EL (cell line): ENCODE measurements at places on chromosomes 5 and 9.

DNA sequence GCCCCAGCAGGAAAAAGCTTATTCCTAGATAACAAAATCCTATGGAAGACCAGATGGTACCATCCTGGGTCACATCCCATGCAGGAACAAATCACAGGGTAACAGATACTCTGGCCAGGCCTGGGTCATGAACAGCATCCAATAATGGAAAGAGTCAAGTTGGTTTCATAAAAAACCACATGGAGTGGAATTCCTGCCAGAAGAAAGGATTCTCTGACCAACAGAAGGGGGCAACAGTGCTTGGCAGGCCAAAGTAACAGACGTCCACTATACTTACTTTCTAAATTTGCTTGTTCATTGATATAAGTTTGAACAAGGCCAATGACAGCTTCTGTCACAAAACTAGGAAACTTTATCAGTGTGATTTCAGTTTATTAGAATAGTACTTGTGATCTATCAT lies 273.5 kb downstream of the ARRDC3 start:
- no peak for DNase-seq

DNA sequence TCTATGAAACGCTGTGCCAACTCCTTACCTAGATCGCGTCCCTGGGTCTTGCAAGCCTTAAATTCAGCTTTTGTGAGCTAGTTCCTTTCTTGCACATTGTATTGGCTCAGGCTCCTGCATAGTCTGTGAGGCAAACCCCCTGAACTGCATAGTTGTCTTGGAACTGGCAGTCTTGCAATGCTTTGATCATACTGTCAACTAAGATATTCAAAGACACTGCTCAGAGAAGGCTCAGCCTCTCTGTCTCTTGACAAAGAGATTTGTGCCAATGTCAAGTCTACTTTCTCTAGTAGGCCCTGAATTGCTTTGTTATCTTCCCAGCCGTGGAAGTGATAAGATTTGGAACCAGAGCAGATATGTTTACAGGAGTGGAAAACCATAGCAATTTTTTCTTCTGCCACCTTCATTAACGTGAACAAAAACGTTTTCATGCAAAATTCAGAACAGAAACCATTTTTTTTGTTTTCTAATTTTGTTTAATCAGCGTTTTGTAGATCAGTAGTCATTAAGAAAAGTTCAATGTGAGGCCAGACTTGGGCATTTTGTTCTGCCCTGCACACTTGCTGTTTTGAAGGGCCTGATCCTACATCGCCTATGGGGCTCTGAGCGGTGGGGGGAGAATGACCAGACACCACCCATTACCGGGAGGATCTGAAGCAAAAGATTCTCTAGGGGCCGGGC lies 27.6 kb upstream of the ENTREP1 start:
- DNase-seq, result no peak

DNA sequence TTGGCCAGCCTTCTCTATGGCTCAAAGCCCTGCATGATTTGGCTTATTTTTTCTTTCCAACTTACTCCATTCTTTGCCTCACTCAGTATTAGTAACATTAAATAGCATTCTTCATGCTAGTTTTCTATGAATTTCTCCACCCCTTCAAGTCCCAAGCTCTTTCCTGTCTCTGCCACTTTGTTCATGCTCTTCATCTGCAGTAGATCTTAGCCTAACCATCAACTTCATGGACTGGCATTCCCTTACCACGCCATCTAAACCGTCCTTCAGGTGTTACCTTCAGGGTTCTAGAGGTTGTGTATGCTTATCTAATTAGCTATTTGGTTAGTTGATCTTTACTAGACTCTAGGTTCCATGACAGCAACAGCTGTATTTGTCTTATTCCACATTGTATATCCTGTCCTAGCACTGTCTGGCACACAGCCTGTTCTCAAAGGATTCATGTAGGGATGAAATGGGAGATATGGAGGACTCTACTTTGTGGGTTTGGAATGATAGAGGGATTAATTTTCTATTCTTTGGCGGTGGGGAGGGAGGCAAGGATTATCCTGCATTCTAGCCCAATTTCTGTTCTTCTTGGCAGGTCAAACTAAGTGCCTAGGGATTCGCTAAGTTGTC lies 26.4 kb downstream of the TMEM167A start:
- no peak for DNase-seq

GRCh38 chr5:78483809-78484521 lies 123.5 kb downstream of the SCAMP1 start:
- DNase-seq, result no peak

DNA sequence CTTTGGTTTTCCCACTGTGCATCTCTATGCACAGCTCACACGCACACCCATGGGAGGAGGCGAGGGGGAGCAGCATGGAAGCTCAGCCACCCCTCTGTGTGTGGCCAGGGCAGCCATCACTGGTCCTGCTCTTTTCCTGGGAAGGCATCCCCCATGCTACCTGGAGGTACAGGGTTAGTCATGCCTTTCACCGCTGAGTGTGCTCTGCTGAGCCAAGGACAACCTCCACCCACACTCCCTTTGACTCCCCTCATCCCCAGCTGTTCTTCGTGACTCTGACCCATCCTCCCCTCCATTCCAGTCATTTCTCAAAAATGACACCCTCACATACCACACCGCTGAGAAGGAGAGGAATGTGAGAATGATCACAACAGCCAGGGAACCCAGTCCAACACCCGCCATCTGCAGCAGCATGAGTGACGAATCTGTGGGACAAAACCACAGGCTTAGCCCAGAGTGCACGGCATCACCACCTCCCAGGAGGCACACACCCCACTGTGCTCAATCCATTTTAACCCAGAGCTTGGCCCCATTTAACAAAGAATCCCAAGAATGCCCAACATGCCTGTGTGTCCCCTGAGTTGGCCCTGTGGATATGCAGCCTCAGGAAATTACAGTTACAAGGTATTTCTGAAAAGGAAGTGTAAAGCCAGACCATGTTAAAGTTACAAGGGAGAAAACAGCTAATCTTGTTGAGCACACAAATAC lies 133.4 kb downstream of the SUSD1 start:
- DNase-seq, result peak; percentile 100

- DNase-seq, result peak; percentile 46
Measured at GRCh38 chr5:181204113-181204825, 727 bp downstream of the TRIM7 start.

GRCh38 chr5:1789834-1790471 lies 9.7 kb downstream of the MRPL36 start:
- peak; percentile 84 for DNase-seq

DNA sequence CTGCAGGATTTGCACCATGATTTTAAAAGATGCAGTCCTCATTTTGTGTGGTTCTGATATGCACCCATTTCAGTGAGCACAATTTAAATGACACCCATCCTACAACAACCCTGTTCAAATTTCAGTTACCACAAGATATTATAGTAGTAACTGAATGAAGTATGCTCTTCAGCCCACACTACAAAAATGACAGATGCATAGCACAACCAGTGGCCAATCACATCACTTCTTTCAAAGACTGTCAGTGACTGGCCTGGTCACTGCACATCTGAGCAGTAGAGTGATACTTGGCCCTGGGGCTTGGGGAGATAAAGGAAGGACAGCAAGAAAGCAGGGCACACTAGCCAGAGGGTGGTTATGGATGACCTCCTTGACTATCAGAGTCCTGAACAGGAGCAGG lies 19.8 kb upstream of the IFNK start:
- no peak for DNase-seq
